ENCODE measurements at places on chromosomes 6 and 20.
A peak's percentile ranks its signal among the peaks of the same experiment; 100 is the strongest.

GRCh38 chr20:40433341-40433861 is 255.6 kb downstream of the MAFB start:
- DNase-seq, result no peak

DNA sequence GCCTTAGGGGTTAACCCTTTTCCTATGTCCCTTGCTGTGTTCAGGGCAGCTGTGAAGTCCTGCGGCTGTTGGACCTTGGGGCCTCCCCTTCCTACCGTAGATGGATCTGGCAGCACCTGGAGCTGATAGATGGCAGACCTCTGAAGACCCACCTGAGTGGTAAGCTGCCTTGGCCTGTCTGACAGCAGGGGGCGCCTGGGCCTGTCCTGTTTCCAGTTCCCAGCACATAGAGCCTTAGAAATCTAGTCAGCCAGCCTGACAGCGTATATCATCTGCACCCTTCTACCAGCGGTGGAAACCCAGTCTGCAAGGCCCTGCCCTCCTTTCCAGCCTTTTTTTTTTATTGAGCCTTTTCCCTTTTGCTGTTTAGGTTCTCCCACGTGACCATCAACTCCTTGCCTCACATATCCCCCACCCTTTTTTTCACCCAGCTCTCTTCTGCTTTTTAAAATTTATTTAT is 26.6 kb downstream of the CNBD2 start:
- DNase-seq, result peak; percentile 87

DNA sequence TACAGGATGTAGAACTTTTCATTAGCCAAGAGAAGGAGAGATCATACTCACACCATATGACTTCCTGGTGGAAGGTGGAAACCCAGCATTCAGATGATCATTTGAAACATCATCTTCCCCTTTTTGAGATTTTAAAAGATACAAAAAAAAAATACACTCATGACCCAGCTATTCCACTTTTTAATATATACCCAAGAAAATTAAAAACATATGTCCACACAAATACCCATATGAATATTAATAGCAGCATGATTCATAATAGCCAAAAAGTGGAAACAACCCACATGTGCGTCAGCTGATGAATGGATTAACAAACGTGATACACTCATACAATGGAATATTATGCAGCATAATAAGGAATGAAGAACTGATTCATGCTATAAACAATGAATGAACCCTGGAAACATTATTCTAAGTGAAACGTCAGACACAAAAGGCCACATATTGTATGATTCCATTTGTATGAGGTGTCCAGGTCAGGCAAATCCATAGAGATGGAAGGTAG is 130.0 kb upstream of the SGK1 start:
- no peak for DNase-seq

GRCh38 chr6:137799950-137800568 is 67.0 kb upstream of the TNFAIP3 start:
- peak; percentile 48 for DNase-seq

- DNase-seq, result no peak
Measured at GRCh38 chr6:35510916-35511561, 1.7 kb downstream of the TULP1 start.

GRCh38 chr6:138215093-138215782 is 3.1 kb downstream of the PBOV1 start:
- no peak for DNase-seq

GRCh38 chr6:163837691-163838431 is 423.3 kb downstream of the QKI start:
- no peak for DNase-seq

DNA sequence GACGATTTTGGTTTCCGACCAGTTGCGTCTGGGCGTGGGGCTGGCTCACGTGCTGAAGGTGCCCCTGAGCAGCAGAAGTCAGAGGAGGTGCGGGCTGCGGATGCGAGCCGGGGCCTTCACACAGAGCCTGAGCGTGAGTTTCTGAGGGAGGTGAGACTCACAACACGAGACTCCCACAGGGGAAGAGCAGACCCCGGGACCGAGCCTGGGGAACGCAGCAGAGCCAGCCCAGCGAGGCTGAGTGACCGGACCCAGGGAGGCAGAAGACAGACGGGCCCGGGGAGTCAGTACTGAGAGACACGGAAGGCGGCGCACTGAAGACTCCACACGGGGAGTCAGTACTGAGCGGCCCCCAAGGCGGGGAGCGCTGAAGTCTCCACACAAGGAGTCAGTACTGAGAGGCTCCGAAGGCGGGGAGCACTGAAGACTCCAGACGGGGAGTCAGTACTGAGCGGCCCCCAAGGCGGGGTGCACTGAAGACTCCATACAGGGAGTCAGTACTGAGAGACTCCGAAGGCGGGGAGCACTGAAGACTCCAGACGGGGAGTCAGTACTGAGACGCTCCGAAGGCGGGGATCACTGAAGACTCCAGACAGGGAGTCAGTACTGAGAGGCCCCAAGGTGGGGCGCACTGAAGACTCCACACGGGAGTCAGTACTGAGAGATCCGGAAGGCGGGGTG is 77.8 kb downstream of the DLL1 start:
- peak; percentile 20 for DNase-seq

DNA sequence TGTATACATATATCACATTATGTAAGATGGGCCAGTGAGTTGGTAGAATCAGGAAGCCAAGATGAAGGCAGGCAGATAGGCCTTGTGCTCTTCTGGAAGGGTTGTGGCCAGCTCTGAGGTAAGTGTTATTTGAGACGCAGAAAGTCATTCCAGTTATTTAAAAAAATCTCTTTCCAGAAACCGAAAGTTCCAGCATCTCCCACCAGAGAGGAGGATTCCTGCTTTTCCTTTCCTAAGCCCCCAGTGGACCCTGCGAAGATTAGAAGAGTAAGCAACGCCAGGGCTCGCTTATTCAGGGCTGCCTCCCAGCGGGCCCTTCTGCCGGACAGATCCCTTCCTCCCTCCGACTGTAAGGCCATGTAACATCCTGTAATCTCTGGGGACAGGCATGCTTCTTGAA is 20.4 kb downstream of the ARMC2 start:
- DNase-seq, result no peak

GRCh38 chr6:112502351-112503090 is 155.4 kb downstream of the RFPL4B start:
- no peak for DNase-seq

GRCh38 chr20:62363920-62364851 is 2.9 kb downstream of the LAMA5 start:
- DNase-seq, result no peak

DNA sequence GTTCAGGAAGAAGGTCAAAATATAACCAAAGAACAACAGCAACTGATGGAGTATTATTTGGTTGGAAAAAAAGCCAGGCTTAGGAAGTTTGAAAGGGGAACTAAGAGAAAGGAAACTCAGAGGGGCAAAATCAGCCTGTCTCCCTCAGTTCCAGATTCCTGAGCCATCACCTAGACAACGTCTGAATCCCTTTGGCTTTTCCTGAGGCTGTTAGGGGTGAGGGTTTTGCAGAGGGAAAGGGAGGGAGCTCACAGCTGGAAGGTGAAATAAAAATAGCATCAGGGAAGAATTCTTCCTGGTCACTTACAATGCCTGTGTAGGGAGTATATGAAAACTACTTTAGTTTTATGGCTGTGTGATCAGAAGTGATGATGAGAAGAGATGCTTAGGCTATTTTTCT is 100.5 kb downstream of the SOBP start:
- no peak for DNase-seq

- DNase-seq, result no peak
Measured at GRCh38 chr6:47512872-47513271, 35.3 kb downstream of the CD2AP start.

DNA sequence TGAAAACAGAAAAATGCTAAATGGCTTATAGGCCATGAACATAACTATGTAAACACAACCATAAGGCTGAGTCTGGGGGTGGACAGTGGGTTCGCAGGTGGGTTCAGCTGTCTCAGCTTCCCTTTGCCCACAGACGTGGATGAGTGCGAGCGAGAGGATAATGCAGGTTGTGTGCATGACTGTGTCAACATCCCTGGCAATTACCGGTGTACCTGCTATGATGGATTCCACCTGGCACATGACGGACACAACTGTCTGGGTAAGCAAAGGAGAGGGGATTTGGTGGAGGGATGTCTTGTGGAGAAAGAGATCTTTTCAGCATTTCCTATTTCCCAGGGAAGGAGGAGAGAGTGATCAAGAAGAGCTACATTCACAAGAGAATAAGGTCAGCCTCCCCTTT is 14.7 kb downstream of the SCUBE3 start:
- no peak for DNase-seq

DNA sequence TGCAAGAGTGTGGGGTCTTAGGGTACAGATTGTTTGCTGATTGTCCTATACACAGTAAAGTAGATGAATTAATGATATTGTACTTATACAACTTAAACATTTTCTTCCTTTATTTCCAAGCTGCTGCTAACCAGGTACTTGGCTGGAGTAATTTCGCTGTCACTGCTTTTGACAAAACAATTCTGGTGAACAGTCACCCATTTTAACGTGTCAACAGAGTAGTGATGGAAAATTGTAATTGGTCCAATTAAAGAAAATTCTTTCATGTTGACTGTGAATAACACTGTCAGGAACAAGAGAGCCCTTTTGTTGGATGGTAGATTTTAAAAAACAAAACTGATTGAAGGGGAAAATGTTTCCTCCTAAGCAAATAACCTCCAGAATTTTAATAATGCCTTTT is 26.4 kb upstream of the MROH8 start:
- DNase-seq, result no peak

- DNase-seq, result no peak
Measured at GRCh38 chr6:118280210-118280609, 267.9 kb upstream of the PLN start.

DNA sequence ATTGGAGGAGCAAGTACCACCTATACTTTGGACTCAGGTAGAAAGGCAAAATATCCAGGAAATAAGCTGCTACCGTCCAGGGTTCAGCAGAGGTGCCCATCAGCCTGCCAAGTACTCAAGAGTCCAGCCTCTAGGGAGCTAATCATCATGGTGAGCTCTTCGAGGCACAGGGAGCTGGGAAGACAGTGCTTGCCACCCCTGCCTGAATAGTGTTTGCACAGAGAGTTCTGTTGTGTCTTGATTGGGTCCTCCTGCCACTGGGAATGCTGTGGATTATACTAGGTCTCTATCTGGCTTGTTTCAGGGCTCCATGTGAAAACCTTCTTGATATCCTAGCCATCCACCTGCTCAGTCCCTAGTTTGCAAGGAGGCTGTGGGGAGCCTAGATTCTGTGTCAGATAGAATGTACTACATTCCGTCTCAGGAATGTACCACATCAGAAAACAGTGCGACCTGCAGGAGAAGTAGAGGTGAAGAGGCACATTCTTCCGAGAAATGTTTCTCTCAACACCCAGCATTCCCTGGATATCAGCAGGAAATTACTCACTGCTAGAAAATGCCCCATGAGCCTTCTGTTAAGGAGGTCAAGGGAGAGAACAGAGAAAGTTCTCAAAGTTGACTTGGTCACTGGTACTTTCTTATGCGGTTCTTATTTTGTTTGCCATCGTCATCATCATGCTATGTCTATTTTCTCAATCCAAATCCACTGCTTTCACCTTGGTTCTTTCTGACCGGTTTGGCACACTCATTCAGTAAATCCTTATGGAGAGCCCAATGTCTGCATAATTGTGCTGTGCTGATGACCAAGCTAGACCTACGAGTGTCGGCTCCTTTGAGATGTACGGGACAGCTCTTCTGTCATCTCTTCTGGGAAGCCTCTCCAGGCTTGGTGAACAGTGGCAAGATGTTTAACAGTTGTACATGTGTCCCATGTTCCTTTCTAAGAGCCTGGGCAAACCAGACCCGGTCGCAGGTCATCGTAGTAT is 30.7 kb downstream of the PTPN1 start:
- no peak for DNase-seq

DNA sequence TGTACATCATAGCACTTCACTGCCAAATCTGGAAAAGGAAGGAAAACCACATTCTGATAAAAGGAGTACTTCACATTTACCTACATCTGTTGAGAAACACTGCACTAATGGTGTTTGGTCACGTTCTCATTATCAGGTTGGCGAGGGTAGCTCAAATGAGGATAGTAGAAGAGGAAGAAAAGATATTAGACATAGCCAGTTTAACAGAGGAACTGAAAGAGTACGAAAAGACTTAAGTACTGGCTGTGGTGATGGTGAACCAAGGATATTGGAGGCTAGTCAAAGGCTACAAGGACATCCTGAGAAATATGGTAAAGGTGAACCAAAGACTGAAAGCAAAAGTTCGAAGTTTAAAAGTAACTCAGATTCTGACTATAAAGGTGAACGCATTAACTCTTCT is 32.0 kb upstream of the GJA10 start:
- no peak for DNase-seq

- no peak for DNase-seq
Measured at GRCh38 chr6:75693534-75693933, 55.5 kb upstream of the MYO6 start.

DNA sequence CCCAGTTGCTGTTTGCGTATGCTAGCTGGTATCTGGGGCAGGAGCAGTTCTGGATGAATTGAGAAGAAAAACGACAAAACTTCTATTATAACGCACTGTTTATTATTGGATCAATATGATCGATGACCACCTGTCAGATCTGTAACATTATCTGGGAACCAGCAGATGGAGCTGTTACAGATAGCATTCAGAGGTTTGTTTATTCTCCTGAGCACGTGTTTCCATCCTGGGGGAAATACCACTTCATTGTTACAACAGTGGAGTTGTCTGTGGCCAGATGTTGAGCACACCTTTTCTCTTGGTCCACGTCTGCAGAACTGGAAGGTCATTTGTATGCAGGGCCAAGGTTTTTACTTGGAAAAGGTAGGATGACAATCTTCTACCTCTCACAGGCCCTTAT is 16.0 kb upstream of the NKX2-2 start:
- no peak for DNase-seq

DNA sequence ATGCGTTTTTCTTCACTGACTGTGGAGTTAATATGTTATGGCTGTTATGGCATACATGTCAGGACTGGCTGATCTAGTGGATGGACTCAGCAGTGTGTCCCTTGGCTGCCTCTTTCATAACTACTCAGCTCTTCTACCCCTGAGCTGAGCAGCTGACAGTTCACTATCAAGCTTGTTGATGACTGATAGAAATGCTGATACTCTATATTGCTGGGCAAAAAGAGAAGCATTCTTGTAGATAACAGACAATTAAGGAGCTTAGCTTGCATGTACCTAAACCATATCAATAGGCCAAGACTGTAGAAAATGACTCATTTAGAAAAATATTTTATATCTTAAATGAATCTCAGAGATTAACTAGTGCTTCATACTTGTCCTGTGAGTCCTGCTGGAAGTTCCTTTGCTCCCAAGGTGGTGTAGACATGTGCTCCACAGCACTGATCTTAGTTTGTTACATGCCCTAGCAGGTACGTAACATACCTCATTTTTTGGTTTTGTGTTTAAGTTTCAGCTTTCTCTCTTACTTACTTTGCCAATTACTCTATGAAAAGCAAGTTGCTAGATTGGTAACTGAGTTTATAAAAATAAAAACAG is 236.9 kb downstream of the GMDS start:
- no peak for DNase-seq

DNA sequence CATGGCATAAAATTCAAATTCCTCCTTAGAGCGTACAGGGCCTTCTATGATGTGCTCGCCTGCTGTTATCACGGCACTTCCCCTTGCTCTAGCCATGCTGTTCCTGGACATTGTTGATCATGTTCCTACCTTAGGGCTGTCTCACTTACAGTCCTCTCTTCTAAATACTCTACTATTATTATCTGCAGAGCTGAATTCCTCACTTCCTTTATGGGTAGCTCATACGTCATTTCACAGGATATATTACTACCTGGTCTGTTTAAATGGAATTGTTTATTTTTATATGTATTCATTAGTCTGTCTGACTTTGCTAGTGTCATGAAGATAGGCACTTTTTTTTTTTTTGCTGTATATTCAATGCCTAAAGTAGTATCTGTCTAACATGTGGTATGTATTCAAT is 94.7 kb upstream of the FLRT3 start:
- no peak for DNase-seq
